ENCODE measurements at places on chromosomes 1 and 21. TPM values are rescaled to one million over a fixed set of nuclear protein-coding genes. Genes with fewer than 3 reads are reported as not detected.

GREM2 gene
- total RNA-seq: 0.09 TPM

KLHDC8A gene
- total RNA-seq: 0.47 TPM

UQCRH gene
- total RNA-seq: 731 TPM

NCAM2 gene
- total RNA-seq: 8.2 TPM

GPR52 gene
- total RNA-seq: 3.1 TPM

WDTC1 gene
- total RNA-seq: 70.9 TPM

DRAXIN gene
- not detected for total RNA-seq

THEM5 gene
- total RNA-seq: 0.42 TPM

S100A12 gene
- 1.9 TPM for total RNA-seq

SLC30A1 gene
- 14.5 TPM for total RNA-seq

LRRC42 gene
- total RNA-seq: 11.8 TPM

RHBDL2 gene
- 0.24 TPM for total RNA-seq

MXRA8 gene
- 35.2 TPM for total RNA-seq

FOXJ3 gene
- total RNA-seq: 50.5 TPM

GSTM1 gene
- not detected for total RNA-seq

C1orf167 gene
- 1.3 TPM for total RNA-seq

CROCC gene
- total RNA-seq: 11.9 TPM

EPHA2 gene
- 6.4 TPM for total RNA-seq

RPE65 gene
- not detected for total RNA-seq

TRIM58 gene
- total RNA-seq: 0.56 TPM

TRIM17 gene
- 1.5 TPM for total RNA-seq

SLC25A33 gene
- total RNA-seq: 7.0 TPM

FGR gene
- 3.2 TPM for total RNA-seq

CDC73 gene
- total RNA-seq: 55.5 TPM

TTC34 gene
- total RNA-seq: 1.2 TPM

MYOG gene
- not detected for total RNA-seq

SLAMF9 gene
- total RNA-seq: not detected

PTCH2 gene
- 0.28 TPM for total RNA-seq

STUM gene
- total RNA-seq: 0.71 TPM

STX12 gene
- 29.7 TPM for total RNA-seq

VANGL2 gene
- 8.5 TPM for total RNA-seq

FAM20B gene
- total RNA-seq: 81.3 TPM

NEGR1 gene
- 25.6 TPM for total RNA-seq

HMGB4 gene
- not detected for total RNA-seq

OR2L3 gene
- total RNA-seq: not detected

ATPAF1 gene
- 177 TPM for total RNA-seq

LCE3E gene
- total RNA-seq: not detected

HSF2BP gene
- total RNA-seq: 0.42 TPM

UMODL1 gene
- not detected for total RNA-seq

SNRPE gene
- 59.7 TPM for total RNA-seq

C1orf198 gene
- 54.7 TPM for total RNA-seq

GPR25 gene
- not detected for total RNA-seq

ERMAP gene
- total RNA-seq: 6.8 TPM

LCE2B gene
- not detected for total RNA-seq

MATN1 gene
- total RNA-seq: not detected

CDC42BPA gene
- total RNA-seq: 36.5 TPM

C1QA gene
- total RNA-seq: 156 TPM

FAM3B gene
- 0.37 TPM for total RNA-seq

RGS16 gene
- total RNA-seq: 1.3 TPM

CADM3 gene
- 6.1 TPM for total RNA-seq

NUP210L gene
- 0.11 TPM for total RNA-seq

CDCA8 gene
- total RNA-seq: 0.68 TPM

FAM177B gene
- not detected for total RNA-seq

LENEP gene
- not detected for total RNA-seq

IL22RA1 gene
- total RNA-seq: 0.31 TPM

FNDC5 gene
- total RNA-seq: 151 TPM

Measured in right cardiac atrium (tissue), 5 donors.